GM12864 (cell line): ENCODE measurements at places on chromosomes 12 and 14.

GRCh38 chr14:90778571-90779255 lies 37.5 kb downstream of the TTC7B start:
- no peak for DNase-seq

DNA sequence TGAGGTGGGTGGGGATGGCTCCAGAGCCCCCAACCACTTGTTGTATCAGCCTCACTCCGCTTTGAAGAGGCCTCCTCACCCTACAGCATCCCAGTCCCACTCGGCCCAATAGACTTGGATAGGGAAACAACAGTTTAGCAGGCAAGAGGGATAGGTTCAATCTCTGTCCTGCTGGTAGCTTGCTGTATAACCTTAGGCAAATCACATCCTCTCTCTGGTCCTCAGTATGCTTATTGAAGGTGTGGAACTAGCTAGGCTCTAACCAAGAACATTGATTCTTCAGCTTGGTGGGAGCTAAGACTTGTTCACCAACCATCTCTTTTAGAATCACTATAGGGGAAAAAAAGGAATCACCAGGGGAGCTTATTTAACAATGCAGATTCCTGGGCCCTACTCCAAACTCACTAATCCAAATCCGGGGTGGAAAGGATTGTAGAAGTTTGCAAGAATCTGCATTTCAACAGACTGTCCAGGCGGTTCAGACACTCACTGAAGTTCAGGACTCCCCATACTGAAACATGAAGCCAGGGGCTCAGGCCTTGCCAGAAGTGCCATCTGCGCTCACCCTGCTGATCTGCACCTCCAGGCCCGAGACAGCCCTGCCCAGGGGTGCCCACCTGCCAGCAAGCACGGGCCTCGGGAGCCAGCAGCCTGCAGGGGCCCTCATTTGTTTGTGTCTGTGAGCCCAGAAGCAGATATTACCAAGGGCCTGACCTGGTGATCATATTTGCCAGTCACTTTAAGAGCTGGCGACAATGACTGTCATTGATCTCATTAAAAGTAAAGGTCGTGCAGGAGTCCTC lies 113.0 kb downstream of the ADCK1 start:
- no peak for DNase-seq

GRCh38 chr12:121404734-121405133 lies 4.8 kb downstream of the RNF34 start:
- DNase-seq, result no peak

GRCh38 chr14:89125216-89125615 lies 291.8 kb downstream of the FOXN3 start:
- DNase-seq, result no peak

DNA sequence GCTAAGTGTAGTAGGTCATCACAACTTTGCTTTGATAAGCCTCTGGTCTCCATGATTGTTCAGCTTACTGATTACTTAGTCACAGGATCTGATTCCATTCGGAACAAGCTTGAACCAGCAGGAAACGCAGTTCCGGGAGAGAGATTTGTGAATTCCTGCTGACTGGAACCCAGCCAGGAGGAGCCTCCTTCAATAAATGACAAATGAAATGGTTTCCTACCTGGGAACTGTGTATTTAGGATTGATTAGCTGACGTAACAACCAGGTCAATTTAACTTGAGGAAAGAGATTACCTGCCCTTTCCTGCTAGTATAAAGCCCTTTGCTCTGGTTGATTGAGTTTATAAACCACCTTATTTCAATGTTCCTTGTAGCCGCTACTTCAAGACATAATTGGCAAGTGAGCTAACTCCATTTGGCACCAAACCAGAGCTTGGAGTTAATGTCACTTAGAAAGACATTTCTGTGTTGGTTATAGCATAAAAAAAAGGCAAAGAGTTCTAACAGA lies 35.1 kb upstream of the KCNH3 start:
- DNase-seq, result no peak

DNA sequence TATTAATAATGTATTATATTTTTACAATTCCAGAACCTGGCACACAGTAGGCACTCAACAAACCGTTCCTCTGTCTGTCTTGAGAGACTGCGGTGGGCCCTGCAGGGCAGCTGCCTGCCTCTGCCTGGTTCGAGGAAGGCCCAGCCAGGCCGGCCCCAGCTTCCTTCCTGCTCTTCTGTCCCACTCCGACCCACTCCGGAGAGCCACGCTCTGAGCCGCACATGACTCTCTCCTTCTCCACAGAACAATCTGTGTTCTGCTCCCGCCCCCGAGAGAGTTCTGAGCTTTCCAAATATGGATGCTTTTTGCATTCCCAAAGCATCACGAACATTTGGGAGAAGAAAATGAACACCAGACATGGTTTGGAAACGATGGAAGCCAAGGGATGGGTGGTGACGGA lies 57.3 kb downstream of the TTC7B start:
- no peak for DNase-seq

- no peak for DNase-seq
Measured at GRCh38 chr12:78818487-78818886, 46.1 kb upstream of the SYT1 start.

DNA sequence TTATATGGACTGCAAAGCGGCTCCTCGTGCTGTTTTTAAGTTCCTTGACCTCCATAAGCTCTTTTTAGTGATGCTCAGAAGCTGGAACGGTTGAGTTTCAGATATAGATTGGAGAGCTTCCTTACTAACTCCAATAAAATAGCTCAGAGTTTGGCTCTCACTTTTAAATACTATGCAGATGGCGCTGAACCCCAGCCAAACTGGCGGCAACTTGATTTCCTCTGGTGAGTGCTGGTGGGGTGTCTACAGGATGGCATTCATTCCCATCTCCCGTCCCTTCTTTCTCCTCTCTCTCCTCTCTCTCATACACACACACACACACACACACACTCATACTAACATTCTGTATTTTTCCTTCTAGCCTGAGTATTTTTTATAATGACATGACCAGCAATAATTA lies 346.3 kb downstream of the ETNK1 start:
- DNase-seq, result no peak

DNA sequence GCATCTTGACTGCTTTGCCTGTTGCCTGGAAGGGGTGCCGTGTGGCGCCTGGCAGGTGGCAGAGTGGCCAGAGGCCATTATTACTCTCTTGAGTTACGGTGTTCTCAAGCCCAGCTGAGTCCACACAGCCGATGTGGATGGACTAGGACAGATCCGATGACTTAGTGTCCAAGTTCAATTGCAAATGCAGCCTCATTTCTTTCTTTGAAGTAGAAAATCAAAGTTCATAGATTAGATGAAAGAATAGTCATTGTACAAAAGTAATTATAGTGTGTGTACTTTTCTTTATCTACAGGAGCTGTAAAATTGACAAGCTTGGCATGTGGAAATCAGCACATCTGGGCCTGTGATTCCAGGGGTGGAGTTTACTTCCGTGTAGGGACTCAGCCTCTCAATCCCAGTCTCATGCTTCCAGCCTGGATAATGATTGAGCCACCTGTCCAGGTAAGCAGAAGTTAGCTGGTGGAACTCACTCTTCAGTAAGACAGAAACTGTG lies 44.7 kb downstream of the ANKRD9 start:
- no peak for DNase-seq

DNA sequence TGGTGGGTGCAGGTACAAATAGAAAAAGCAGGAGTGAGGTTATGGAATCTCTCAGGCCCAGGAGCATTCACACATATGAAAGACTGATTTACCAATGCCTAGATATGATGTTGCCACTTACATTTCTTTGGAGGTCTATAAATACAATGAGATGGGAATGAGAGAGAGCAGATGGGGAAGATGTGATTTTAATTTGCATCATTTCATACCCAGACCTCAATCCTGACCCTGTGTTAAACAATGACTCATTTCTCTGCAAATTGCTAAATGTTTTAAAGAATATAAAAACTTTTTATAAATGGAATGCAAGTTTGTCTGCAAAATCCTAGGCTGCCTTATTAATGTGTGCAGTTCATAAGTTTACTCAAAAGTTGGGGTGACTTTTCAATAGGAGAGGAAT lies 38.6 kb upstream of the GNG2 start:
- DNase-seq, result no peak

DNA sequence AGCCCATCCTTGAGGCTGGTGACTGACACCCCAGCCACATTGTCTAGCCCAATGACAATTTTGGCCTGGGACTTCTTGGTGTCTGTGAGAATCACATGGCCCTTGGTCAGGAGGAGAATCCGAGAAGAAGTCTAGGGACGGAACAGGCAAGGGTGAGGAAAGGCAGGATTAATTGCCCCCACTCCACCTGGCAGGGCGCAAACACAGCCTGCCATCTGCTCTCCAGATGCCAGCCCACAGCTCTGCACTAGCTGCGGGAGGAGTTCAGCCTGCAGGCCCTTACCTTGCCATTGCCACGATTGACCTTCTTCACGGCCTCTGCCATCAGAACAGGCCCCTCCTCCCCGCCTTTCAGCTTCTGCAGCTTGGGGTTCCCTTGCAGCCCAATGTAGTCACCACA lies 13.1 kb upstream of the TAC3 start:
- no peak for DNase-seq

DNA sequence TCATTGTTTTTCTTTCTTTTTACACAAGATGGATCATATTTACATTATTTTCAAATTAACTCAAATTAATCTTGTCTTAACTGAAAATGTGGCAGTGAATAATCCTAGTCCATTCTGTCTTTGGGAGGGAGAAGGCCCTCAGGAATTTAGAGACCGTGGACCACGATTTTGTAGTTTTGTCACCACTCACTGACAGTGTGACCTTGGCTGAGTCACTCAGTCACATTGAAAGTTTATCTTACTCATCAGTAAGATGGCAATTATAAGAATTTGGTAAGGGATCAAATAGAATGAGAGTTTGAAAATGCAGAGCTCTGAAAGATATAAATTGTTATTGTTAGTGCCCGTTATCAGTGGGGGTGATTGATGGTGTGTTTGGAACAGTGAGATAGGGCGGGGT lies 16.4 kb downstream of the FOXJ2 start:
- DNase-seq, result no peak

DNA sequence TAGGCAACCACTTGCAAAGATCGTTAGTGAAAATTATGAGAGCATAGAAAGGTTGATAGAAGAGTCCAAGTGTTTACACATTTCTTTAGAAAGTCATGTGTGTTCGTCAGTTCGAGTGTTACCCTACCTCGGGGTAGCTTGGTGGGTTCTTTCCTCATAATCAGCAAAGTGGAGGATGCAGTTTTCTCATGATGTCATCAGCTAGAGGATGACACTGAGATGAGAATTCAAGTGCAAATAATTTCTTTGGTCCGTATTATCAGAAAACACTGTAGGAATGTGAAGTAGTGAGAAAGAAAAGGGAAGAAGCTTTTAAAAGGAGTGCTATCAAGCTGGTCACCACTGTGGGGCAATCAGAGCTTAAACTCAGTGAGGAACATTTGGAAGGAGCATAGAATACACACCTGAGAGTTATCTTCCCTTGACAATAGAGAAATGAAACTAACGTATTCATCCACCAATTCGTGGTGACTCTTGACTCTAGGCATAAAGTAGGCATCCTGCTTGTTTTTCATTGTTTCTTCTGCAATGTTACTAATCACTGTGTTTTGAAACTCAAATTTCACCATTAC lies 1340.9 kb upstream of the TMEM132C start:
- DNase-seq, result no peak

DNA sequence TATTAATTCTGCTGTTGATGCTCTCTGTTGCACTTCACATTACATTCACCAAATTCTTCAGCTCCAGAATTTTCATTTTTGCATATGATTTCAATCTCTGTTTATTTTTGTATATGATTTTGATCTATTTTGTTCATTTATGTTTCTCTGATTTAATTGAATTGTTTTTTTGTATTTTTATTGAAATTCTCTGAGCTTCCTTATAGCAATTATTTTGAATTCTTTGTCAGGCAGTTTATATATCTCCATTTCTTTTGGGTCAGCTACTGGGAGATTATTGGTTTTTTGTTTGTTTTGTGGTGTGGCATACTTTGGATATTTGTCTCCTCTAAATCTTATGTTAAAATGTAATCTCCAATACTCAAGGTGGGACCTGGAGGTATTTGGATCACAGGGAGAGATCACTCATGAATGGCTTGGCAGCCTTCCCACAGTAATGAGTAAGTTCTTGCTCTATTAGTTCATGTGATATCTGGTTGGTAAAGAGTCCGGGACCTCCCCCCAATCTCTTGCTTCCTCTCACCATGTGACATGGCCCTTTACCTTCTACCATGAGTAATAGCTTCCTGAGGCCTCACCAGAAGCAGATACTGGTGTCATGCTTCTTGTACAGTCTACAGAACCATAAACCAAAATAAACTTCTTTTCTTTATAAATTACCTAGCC lies 8.7 kb upstream of the TCL1A start:
- no peak for DNase-seq

DNA sequence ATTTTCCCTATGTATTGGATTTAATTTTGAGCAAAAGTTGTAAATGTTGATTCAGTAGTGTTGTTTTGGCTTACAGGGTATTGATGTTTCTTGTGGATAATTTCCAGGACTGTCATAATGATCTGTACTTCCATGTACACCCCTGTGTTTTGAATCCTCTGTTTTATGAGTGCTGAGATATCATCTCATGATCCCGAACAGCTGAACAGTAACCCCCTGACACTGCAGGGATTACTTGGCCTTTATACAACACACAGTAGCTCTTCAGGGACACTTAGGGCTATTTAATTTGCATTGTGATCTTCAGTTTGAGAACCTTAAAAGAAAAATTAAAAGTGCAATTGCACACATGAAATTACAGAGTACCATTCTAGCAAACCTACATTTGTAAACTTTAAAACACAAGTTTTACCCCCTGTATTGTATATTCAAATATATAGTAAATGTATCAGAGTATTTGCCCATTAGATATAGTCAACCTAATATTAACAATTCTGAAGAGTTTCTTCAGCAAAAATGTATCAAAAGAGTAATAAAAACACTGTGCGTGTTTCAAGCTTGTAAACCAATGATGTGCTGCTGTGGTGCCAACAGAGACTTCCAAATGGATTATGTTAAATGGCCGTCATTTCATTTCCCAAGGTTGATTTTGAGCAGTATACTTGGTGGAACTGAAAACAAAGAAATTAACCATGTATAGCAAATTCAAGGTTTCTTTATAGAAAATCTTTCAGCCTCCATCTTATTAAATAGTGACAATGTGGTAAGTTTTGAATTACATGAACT lies 27.9 kb upstream of the MYF6 start:
- DNase-seq, result no peak

- DNase-seq, result no peak
Measured at GRCh38 chr12:101174541-101174940, 35.5 kb downstream of the SLC5A8 start.

- DNase-seq, result peak; percentile 72
Measured at GRCh38 chr14:91142214-91142668, 28.4 kb downstream of the DGLUCY start.

DNA sequence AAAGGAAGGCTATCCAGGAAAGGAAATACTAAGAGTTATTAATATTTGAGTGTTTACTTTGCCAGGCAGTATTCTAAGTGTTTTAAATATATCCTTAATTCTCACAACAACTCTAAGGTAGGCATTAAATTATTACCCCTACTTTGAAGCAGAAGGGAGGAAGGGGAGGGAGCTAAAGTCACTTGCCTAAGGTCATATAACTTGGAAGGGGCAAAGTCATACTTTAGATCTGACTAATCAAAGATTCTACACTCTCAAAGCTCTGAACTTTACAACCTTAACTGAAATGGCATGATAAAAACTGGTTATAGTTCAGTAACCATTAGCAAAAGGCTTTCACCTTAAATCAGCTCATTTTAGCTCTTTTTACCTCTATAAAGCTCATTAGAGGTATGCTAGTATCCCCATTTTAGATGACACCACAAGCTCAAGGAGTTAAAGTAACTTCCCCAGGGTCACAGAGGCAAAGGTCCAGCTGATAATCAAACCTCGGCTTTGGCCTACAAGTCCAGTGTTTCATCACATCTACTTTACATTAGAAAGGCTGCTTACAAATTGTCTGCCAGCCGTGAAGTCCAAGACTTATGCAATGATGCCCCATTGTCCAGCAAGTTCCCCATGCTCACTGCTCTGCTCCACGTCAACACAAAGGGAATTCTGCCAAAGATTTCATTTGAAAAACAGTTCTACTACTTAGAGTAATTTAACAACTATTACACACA lies 223.9 kb downstream of the MED13L start:
- no peak for DNase-seq
